ENCODE measurements at places on chromosomes 11 and 22.

GRCh38 chr22:30217698-30218560 lies 28.6 kb downstream of the LIF start:
- no peak for DNase-seq

GRCh38 chr11:96228473-96228891 lies 114.5 kb downstream of the MAML2 start:
- no peak for DNase-seq

GRCh38 chr22:49764127-49764581 lies 63.5 kb downstream of the BRD1 start:
- DNase-seq = no peak

DNA sequence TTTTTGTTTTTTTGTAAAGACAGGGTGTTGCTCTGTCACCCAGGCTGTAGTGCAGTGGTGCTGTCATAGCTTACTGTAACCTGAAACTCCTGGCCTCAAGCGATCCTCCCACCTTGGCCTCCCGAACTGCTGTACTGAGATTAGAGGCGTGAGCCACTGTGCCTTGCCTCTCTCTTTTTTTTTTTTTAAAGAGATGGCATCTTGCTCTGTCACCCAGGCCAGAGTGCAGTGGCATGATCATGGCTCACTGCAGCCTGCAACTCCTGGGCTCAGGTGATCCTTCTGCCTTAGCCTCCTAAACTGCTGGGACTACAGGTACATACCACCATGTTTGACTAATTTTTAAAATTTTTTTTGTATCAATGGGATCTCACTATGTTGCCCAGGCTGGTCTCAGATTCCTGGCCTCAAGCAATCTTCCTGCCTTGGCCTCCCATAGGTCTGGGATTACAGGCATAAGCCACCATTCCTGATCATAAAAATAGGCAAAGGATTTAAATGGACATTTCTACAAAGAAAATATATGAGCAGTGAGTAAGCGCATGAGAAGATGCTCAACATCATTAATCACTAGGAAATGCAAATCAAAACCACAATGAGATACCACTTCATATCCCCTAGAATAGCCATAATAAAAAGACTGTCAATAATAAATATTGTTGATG lies 17.3 kb upstream of the CLNS1A start:
- no peak for DNase-seq

- no peak for DNase-seq
Measured at GRCh38 chr11:94735907-94736306, 32.2 kb upstream of the AMOTL1 start.

DNA sequence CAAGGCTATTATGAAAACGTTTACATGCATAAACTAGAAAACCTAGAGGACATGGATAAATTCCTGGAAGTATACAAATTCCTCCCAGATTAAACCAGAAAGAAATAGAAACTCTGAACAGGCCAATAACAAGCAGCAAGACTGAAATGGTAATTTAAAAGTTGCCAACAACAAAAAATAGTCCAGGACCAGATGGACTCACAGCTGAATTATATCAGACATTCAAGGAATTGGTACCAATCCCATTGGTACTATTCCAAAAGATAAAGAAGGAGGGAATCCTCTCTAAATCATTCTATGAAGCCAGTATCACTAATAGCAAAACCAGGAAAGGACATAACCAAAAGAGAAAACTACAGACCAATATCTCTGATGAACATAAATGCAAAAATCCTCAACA lies 236.0 kb downstream of the DLG2 start:
- no peak for DNase-seq

DNA sequence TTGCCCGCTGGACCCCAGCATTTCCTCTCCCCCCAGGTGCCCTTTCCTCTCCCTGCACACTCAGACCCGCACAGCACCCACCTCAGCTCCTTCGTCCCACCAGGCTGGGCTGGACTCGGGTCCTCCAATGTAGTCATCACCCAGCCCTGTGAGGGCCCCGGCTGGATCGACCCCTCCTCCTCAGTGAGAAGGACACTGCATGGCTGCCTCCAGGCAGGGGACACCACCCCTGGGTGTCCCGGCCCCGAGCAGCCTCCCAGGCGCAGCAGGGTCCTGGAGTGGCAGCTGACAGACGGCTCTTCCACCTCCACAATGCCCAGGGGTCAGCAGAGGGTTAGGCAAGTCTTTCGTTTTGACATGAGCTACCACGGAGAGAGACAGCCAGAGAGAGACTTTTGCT lies 11.1 kb upstream of the ELF5 start:
- DNase-seq = no peak

DNA sequence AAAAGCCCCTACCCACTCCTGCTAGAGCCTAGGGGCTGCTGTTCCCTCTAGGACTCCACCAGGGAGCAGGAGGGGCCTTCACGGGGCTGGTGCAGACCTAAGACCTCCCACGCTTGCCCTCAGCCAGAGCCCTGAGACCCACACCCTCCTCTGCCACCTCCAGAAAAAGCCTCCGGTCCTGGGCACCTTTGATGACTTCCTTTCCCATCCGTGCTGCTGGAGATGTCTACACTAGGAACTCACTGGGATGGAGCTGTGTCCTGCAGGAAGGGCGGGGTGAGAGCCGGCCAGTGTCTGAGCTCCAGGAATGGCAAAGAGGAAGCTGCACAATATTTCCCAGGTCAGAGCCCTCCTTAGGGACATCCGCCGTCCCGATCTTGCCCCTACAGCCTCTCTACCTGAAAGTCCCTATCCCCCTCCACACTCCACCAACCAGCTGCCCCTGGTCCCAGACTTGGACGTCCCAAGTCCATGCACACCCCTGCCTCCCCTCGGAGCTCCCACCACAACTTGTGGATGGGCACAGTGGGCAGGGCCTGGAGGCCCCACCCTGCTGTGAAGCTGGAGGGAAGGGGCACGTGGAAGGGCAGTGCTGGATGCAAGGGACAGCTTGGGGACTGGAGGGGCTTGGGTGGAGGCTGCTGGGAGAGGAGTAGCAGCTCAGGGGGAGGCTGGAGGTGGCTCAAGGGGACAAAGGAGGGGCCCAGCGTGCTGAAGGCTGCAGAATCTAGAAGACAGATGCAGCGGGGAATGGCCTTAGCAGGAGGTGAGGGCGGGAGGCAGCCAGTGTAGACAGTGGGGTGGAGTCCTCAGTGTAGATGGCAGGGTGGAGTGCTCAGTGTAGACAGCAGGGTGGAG lies 13.5 kb upstream of the LRP5 start:
- DNase-seq = no peak

- DNase-seq = no peak
Measured at GRCh38 chr11:565921-566509, 5.2 kb downstream of the RASSF7 start.

DNA sequence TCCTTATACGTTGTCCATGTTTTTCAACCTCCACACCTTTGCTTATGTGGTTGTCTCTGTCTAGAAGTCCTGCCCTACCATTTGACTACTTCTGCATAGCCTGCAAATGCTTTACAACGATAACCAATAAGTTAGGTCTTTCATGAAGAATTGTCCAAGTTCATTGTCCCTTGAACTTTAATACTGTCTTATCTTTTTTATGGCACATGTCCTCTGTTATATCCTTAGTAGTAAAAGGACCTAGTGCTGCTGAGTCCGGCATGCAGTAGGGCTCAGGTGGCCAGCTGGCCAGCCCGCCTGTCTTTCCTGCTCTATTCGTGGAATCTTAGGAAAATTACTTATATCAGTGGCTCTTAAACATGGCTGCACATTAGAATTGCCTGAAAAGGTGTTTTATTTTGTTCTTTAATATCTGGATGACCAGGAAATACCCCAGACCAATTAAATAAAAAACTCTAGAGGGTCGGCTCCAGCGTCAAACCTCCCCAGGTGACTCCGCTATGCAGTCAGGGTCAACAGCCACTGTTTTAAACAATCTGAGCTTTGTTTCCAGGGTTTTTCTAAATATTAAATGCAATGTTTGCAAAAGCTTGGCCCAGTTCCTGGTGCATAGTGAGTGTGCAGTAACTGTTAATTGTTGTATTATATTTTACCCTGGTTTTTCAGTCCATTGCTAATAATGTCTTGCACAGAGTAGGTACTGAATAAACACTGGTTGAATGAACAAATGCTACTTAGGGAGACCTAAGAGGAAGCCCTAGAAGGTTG lies 64.6 kb upstream of the SESN3 start:
- DNase-seq = no peak

DNA sequence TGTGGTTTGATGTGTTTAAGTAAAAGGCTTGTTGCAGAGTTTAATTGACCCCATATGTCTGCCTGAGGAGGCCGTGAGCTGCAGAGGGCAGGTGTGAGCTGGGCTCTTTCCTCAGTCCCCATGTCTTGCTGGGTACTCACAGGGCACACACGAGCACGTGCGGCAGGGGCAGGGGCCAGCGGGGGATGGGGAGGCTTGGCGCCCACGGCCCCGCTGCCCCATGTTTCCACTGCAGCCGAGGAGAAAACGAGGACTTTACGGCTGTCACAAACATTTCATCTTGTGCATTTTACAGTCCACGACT lies 24.7 kb upstream of the CCDC188 start:
- no peak for DNase-seq

DNA sequence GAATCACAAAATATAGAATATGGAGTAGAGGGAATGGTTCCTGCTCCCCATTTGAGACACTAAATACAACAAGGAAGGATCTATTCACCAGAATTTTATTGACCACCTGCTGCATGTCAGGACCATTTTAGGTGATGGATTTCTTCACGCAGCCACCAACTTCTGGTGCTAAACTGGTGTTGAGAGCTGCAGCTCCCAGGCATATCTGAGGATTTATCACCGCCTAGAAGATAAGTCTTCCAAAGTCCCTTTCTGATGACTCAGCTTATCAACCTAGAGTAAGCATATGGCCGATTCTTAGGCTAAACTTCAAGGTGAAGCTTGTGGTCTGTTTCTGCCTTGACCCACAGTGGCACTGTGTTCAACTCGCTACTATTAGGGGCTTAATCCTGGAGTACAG lies 6.7 kb downstream of the DDI1 start:
- no peak for DNase-seq

DNA sequence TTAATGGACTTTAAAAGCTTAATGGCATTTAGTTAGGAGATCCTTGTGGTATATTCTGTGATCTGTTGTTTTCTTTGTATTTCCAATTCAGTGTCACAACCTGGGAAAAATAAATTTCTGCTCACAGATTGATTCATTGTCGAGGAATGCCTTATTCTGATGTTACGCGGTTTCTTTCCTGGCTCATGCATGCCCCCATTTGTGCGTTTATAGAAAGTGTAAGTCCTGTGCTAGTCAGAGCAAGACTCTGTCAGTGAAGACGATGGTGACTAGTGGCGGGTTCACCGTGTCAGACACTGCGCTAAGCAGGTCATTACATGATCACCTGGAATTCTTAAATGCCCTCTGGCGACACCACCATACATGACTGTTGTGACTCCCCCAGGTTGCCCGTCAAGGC lies 169.4 kb downstream of the TBC1D22A start:
- no peak for DNase-seq

GRCh38 chr11:64571410-64572091 lies 19.5 kb upstream of the SLC22A12 start:
- no peak for DNase-seq

- peak; percentile 61 for DNase-seq
Measured at GRCh38 chr11:119509969-119510401, 87.0 kb upstream of the THY1 start.

DNA sequence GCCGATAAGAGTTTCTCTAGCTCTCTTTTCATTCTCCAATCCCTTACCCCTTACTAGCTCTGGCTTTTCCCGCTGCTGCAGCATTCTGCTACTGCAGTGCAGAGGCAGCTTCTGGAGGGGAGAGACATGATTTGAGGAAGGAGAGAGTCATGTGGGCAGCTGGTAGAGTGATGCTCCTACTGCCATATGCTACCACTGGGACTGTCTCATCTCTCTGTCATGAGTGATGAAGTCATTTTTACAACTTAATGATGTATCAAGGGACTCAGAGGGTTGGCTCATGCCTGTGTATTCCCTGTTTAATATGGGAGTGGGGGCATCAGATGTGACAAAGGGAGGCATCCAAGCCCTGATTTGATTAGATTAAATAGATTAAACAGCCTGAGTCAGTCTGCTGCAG lies 11.3 kb downstream of the SLC17A6 start:
- no peak for DNase-seq

GRCh38 chr22:48960980-48961660 lies 866.6 kb downstream of the BRD1 start:
- DNase-seq = no peak

- DNase-seq = no peak
Measured at GRCh38 chr11:77726524-77726923, 88.9 kb upstream of the CLNS1A start.

DNA sequence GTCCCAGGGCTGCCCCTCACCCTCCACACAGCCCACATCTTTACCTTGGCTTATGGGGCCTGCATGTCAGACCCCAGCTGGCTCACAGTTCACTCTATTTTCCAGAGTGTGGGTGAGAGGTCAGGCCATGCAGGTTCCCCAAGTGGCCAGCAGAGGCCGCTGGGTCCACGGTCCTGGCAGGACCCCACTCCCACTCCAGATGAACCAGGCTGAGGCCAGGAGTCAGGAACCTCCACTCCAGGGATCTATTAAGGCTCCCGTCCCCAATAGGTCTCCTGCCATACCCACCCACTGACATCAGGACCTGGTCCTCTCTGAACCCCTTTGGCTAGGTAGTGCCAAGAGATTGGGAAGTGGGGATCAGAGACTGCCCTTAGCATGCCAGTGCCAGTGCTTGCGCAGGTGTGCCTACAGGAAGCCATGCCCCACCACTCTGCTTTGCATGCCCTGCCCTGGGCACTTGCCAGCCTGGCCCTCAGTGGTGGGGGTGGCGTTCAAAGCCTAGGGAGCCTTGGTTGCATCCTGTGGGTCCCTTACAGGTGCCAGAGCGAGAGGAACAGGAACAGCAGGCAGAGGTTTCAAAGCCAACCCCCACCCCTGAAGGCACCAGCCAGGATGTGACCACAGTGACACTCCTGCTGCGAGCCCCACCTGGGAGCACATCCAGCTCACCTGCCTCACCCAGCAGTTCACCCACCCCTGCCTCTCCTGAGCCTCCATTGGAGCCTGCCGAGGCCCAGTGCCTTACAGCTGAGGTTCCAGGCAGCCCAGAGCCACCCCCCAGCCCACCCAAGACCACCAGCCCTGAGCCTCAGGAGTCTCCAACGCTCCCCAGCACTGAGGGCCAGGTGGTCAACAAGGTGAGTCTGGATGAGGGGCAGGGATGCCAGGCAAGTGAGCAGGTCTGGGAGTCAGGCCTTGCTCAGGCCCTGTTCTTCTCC lies 8.3 kb downstream of the SMTN start:
- DNase-seq = peak; percentile 52

DNA sequence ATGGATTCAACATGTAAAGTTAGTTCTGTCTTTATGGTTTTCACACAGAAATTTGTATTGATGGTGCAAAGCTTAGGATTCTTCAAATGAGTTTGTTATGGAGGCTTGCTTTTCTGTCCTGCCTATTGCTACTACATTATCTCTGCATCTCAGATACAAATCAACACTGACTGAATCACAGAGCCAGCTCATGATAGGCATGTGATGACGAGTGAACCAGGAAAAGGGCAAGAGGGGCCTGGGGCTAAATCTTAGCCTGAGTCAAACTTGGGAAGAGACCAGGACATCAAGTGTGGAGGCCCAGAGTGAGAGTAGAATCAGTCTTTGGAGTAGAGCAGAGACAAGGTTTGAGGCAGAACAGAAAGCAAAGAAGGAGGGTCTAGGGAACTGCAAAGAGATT lies 107.1 kb upstream of the CD44 start:
- DNase-seq = no peak

- no peak for DNase-seq
Measured at GRCh38 chr11:96316869-96317268, 26.1 kb downstream of the MAML2 start.

GRCh38 chr11:70933981-70934583 lies 318.3 kb downstream of the SHANK2 start:
- DNase-seq = no peak
